ENCODE measurements at places on chromosomes 2 and 18.

- no peak for DNase-seq
Measured at GRCh38 chr2:232410238-232410900, 3.7 kb downstream of the ALPG start.

- DNase-seq, result peak; percentile 65
Measured at GRCh38 chr2:7609974-7610373, 692.8 kb downstream of the RNF144A start.

GRCh38 chr2:64626963-64627760 lies 26.6 kb downstream of the SERTAD2 start:
- no peak for DNase-seq

GRCh38 chr2:27915191-27915590 lies 24.7 kb downstream of the BABAM2 start:
- DNase-seq, result no peak

DNA sequence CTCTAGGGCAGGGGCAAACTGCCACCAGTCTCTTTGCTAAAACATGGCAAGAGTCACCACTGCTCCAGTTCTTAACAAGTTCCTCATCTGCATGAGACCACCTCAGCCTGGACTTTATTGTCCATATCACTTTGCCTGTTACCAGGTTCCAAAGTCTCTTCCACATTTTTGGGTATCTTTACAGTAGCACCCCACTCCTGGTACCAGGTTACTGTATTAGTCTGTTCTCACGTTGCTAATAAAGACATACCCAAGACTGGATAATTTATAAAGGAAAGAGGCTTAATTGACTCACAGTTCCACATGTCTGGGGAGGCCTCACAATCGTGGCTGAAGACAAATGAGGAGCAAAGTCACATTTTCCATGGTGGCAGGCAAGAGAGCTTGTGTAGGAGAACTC lies 5.5 kb upstream of the DPP4 start:
- no peak for DNase-seq

DNA sequence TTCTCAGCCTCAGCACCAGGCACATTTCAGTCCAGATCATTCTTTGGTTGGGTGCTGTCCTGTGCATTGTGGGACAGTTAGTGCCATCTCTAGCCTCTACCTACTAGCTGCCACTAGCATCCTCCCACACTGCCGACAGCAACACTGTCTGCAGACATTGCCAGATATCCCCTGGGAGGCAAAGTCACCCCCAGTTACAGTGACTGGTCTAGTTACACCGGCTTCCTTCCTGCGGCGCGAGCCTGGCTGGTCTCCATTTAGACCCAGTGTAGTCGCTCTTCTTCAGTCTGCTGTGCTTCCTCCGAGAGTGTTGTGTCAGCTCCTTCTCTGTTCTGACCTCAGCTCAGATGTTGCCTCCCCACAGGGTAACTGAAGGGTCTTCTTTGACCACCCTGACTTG lies 283.1 kb downstream of the PHLPP1 start:
- peak; percentile 16 for DNase-seq

- DNase-seq, result no peak
Measured at GRCh38 chr2:231033147-231034132, 3.9 kb upstream of the C2orf72 start.

DNA sequence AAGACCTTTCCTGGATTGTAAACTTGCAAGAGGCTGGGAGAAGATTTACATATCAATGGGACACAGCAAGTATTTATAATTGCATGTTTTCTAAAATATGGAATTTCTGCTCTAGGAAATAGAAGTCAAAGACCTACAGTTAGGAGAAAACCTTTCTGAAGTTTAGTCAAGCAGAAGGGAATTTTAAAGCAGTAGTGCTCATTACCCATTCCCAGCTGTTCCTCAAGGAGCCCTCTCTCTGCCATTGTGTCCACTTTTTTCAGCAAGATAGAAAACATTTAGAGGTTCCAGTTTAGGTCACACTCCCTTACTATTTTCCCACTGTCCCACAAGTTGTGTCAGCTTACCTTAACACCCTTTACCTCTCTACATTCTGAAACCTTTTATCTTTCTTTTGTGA lies 584.0 kb upstream of the CHAC2 start:
- no peak for DNase-seq

DNA sequence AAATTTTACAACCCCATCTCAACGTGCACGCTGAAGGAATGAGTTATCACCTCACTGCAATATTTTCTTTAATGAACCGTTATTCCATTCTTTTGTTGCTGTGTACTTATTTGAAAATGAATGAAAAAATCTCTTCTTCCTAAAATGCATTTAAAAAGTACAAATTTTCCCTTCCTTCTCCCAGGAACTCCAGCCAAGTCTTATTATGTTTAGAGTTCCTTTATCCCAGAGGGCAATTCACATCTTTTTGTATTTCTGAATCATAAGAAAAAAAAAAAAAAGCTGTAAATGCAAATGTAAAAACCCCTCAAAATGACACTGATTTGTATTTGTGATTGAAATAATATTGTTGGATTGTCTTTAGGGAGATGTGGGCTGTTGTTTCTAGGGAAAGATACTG lies 2194.3 kb upstream of the CELF4 start:
- no peak for DNase-seq

DNA sequence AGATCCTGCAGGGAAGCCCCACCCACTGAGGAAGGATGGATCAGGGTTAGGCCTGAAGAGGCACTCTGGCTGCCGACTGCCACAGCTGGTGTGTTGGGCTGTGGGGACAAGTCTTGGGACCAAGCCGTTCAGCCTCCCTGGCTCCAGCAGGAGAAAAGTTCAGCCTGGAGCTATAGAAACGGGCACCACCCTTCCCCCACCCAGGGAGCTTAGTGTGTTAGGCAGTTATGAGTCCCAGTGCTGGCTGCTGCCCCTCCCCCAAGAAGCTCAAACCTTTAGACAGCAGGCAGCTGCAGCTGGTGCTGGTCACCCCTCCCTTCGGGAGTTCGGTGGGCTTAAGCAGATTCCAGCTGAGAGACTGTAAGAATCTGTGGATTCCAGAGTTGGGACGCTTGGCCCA lies 447.1 kb upstream of the HS6ST1 start:
- DNase-seq, result no peak

DNA sequence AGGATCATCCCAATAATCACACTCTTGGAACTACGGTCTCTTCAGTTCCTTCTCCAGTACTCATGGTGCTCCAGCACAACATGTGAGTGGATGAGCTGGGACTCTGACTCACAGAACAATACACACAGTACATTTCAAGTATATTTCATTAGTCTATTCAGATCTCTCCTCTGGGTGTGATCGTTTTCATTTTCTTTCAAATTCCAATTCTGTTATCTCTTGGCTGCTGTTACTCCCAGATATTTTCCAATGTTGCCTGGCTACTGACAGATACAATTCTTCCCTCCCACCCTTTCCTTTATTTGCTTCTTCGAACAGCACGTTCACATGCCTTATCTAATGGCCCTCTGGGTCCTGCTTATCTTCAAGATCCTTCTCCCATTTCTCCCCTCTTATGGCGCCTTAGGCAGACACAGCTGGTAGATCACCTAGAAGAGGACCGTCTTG lies 216.0 kb downstream of the ACKR3 start:
- DNase-seq, result no peak

- DNase-seq, result peak; percentile 9
Measured at GRCh38 chr18:74063023-74063422, 84.6 kb downstream of the FBXO15 start.

GRCh38 chr18:46814399-46814798 lies 57.5 kb upstream of the ST8SIA5 start:
- no peak for DNase-seq

DNA sequence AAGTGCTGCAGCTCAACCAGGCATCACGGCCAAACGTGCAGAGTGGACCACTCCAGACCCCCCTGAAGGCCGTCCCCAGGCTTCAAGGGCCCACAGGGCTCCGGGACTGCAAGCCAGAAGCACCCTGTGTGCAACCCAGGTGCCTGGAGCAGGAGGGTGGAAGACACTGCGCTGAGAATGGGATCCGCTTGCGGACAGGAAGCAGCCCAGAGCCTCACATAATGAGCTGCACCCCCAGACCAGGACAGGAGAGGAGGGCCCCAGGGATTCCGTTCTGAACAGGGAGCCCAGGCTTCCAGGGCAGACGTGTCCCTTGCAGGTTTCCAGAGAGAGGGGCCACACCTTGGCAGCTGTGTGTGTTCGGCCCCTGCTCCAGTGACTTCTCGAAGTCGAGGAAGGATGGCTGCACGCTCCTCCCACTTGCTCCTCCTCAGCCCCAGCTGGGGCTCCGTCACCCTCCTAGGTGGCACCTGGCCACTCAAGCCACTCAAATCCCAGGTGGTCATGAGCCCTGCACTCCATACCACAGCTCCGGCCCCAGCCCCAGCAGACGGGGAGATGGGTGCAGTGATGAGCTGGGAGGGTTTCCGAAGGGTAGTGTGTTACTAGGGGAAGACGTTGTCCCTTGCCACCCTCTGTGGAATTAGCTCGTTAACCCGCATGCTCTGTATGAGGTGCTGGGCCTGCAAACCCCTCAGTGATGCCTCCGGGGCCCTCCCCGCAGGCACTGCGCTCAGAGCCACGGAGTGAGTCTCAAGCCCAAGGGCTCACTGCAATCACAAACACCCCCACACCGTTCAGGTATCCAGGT lies 79.2 kb downstream of the NDUFA10 start:
- no peak for DNase-seq

DNA sequence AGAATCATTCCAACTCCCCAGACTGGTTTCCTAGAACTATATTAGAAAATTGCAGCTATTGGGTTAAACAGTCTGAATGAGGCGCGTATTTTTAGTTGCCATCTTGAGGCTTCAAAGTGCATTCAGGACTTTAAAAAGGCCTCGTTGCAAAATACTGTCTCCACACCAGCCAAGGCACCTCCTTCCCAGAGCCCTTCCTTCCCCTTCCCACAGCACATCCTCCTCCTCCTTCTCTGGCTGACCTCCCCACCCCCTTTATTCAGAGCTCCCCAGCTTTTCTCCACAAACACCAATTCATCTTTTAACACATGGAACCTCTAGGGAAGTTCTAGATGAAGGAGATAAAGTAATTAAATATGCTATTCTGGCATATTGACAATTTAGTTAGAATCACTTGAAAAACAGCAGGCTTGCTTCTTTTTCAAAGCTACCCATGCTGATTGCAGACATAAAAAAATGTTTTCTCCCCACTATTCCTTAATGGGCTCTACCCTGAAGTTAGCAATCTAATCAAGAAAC lies 90.3 kb downstream of the RTP5 start:
- no peak for DNase-seq

DNA sequence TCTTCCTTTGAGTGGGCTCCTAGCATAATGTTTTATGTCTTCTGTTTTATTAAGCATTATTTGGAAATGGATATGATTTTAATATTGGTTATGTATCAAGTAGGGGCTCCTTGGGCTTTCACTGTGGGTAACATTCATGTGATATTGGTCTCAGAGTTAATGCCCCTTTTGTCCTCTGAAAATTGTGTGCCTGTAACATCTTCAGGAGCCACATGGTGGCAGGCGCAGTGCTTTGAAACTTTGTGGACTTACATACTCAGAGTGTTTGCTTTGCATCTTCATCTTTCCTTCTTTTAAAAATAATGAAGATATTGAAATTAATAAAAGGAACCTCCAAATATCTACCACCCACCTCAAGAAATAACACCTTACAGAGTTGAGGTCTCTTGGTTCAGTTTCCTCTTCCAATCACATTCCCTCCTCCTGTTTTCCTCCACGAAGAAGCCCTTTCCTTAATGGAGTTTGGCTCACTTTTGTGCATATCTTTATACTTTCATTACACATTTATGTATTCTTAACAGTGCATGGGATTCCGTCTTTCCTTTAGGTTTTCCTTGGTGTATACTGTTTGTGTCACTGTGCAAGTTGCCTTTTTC lies 73.5 kb downstream of the LIMS1 start:
- peak; percentile 72 for DNase-seq

GRCh38 chr2:138455691-138456090 lies 45.9 kb upstream of the SPOPL start:
- no peak for DNase-seq

DNA sequence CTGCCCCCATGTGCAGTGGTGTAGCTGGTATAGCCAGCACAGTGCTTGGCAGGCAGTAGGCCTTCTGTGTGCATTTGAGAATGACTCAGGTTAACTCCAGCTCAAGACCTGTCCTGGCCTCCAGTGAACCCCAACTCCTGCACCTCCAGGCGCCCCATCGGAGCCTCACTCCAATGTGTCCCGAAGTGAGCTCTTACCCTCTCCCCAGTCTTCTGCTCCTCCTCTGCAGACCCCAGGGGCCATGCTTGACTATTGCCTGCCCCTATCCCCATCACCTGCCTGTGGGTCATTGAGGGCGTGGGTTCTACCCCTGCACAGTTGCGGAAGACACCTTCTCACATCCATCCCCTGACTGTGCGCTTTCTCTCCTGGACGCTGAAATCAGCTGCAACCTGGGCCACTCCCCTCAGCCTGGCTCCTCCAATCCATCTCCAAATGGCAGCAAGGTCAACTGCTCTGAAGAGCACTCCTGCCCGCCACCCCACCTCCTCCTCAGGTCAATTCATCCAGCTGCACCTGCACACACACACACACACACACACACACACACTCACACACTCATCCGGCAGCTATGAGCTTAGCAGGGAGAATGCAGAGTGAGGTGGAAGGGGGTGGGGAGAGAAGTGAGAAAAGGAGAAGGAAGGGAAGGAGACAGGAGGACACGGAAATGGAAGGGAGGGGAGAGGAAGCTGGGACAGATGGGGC lies 130.3 kb upstream of the GLI2 start:
- DNase-seq, result no peak

GRCh38 chr2:29450596-29451222 lies 335.5 kb downstream of the CLIP4 start:
- DNase-seq, result no peak

- no peak for DNase-seq
Measured at GRCh38 chr18:8229787-8230186, 379.4 kb upstream of the RAB12 start.

- peak; percentile 15 for DNase-seq
Measured at GRCh38 chr2:168692132-168692744, 110.2 kb upstream of the NOSTRIN start.

DNA sequence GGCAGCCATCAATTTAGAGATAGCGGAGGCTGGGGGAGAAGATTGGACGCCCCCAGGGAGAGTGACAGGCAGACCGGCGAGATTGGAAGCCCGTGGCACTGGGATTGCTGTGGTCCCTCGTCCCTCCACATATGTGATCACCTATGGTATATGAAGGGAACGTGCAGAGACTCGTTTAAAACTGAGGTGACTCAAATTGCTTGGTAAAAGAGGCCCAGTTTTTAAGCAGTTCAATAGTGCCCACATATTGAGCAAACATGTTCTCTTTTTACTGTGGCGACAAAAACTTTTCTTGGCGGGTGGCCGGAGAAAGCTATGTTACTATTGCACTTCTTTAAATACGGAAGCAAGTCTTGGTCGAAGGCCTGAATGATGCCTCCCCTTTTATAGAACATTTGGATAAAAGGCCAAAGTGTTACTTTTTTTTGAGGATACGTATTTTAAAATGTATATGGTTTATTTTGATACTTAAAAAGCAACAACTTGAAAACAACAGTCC lies 9.1 kb downstream of the B3GNT2 start:
- no peak for DNase-seq

GRCh38 chr2:236582968-236583367 lies 13.3 kb downstream of the ACKR3 start:
- peak; percentile 50 for DNase-seq

DNA sequence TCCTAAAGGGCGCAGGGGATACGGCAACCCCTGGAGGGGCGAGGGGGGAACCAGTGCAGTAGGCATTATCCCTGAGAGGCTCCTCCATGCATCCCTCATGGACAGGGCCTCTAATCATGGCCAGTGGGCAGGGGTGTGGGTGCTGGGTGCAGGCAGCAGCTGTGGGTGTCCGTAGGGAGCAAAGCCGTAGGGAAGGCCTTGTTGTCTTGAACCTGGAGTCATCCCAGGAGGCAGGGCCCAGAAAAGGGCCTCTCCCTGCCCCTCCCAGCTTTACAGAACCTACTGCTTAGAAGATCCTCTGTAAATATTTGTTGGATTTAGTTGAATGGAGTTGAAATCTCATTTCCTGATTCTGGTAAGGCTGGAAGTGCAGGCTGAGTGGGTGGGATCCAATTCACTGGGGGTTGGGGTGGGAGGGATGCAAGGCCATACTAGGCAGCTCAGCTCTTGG lies 207.0 kb upstream of the HAAO start:
- no peak for DNase-seq
